CMK (cell line): ENCODE measurements at places on chromosomes 1 and 21.

GRCh38 chr1:243367314-243367713, 111.5 kb downstream of the SDCCAG8 start:
- no peak for DNase-seq

DNA sequence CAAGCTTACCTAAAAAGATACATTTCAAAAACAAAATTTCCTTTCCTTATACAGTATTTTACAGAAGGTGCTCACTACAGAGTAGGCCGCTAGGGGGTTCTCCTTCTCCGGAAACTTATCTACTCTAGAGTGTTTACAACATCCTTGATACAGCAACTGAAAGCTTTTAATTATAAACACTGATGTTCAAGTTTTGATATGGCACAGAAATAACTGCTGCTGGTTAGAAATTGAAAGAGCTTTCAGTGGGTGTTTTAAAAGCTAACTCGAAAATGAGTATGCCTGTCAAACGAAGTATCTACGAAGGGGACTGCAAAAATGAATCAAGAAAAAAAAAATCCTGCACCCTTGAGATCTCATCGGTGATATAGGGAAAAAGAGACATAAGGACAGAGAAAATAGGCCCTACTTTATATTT, 1.0 kb downstream of the YOD1 start:
- peak; percentile 42 for DNase-seq

DNA sequence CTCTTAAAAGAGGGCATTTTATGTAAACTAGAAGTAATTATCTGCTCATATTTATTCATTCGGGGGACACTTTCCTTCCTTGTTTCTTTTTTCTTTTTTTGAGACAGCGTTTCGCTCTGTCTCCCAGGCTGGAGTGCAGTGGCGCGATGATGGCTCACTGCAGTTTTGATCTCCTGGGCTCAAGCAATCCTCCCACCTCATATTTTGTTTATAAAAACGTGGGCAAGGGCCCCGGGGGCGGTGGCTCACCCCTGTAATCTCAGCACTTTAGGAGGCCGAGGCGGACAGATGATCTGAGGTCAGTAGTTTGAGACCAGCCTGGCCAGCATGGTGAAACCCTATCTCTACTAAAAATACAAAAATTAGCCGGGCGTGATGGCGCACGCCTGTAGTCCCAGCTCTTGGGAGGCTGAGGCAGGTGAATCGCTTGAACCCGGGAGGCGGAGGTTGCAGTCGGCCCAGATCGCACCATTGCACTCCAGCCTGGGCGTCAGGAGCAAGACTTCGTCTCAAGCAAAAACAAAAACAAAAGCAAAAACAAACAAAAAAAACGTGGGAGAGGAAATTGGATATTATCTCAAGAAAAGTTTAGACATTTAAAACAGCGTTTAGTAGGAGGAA, 926 bp upstream of the DFFA start:
- DNase-seq: no peak

DNA sequence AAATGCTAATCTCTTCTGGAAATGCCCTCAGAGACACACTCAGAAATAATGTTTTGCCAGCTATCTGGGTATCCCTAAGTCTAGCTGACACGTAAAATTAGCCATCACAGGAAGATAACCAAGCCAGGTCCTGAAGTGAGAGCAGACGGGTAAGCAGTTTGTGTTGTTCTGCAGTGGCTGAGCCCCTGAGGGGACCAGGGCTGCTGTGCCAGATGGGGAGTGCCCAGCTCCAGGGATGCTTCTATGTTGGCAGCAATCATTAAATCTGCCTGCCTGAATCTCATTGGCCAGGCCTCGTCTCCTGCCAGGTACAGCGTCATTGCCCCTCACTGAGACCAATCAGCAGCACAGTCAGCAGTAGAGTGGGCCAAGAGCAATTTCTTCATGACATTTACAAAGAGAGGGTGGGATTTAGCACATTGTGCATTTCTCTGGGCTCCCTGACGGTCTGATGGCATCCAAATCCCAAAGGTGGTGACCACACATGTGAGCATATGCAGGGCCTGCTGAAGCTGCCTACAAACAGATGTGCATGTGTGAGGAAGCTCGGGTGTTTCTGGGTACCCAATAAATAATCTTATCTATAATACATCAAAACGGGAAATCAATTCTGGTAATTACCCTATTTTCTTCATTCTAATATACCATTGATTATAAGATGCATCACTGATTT, 58.7 kb upstream of the LRRN2 start:
- no peak for DNase-seq

DNA sequence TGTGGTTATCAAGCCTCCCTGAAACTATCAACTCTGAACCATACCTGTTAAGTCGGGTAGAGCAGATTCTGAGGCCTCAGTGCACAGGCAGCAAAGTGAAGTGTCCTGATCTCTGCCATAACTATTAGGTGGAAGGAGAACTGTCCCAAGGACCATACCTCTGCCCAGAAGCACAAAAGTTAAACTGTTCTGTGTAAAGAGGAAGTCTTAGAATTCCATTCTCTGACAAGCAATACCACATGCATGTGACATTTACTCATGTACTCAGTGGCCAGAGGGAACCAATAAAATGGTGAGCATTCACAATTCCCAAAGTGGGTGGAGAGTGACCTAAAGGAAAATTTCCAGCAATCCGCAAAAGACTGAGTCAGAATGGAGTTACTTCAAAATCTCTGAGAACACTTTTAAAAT, 61.0 kb downstream of the TOR3A start:
- no peak for DNase-seq

DNA sequence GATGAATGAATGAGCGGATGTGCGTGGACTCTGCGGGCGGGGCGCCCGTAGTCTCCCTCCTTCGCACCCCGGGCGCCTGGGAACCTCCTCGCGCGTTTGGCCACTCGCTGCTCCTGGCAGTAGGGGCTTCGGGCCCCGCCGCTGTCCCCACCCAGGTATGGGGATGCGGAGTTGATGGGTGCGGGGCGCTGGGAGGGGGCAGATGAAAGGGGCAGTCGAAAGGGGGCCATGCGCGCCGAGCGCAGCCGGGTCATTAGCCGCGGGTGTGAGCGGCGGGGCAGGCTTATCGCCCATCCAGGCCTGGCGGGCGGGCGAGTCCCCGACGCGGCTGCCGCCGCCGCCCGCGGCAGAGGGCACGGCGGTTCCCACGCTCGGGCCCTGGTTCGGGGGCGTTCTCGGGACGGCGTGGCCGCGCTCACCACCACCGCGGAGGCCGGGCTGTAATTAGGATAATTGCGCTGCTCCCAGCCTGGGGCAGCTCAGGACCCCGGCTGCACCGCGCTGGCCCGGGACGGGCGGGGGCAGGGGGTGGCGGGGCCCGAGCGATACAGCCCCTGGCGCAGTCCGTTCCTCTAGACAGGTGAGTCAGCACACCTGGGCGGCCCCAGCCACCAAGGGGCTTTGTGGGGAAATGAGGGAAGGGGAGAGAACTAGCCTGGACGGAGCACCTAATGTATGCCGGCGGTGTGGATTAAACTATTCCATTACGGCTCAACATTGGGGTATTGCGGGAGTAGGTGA, 22.1 kb upstream of the CITED4 start:
- DNase-seq: no peak

DNA sequence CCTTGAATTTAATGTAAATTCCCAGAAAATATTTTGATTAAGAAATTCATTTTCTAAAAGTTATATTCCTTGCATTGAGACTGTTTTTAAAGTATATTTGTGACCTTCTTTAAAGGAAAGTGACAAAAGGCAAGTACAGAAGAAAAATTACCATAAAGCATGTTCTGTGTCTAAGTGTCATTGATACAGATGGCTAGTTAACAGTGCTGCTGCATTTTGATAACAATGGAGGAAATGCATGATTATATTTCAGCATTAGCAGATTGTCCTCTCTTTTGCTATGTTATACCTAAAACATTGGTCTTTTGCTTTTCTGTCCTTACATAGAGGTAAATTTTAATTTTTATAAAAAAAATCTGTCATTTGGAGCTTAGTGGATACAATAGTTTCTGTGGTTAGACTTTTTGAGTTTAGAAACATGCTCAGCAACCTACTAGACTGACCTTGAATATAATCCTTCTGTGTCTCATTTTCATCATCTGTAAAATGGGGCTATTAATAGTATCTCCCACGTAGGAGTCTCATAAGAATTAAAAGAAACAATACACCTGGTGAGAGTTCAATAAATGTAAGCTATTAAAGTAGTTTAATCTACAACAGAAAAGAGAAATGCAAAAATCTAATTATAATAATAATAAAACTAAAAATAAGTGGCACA, 51.1 kb upstream of the RGS21 start:
- DNase-seq: no peak

GRCh38 chr1:17139637-17140036, 20.4 kb upstream of the PADI2 start:
- DNase-seq: no peak

- DNase-seq: no peak
These were observed 25.2 kb downstream of the VN1R5 start for GRCh38 chr1:247281001-247281574.

GRCh38 chr1:48776393-48777218, at the start of gene BEND5:
BEND5 (minus strand) TSS chr1:48776891; CDS start chr1:48776831, 60 bp downstream.
- no peak for DNase-seq

GRCh38 chr21:36297938-36298572, 21.9 kb upstream of the MORC3 start:
- DNase-seq: peak; percentile 66

GRCh38 chr1:171346881-171347280, 32.9 kb downstream of the FMO4 start:
- no peak for DNase-seq

DNA sequence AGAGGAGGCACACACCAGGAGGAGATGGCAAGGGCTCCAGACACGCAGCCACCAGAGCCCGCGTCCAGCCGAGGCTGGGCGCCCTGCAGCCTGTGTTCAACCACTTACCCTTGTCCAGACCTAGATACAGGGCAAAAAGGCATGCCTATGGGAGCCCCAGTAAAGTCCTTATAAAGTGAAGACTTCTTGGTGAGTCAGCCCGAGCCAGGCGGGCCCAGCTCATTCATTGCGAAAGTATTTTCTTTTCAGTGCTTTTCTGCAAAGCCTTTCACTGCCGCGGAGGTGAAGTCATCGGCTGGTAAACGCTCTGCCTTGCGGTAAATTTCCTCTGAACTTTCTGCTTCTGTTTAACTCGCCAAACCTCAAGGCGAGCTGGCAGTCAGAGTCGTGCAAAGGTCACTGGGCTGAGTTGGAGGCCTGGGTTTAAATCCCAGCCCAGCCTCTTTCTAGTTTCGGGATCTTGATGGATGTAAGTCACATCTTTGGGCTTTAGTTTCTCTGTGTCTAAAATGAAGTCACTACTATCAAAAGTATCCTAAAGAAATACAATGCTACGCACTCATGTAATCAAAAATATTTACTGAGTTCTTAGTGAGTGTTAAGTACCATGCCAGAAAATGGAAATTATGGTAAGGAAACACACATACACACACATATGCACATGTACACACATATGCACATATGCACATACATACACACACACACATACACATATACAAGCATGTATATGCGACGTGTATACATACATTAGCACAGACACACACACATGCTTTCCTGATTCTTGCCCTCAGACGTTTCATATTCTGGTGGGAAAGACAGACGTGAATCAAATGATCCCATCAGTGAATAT, 54.7 kb upstream of the IFFO2 start:
- no peak for DNase-seq

DNA sequence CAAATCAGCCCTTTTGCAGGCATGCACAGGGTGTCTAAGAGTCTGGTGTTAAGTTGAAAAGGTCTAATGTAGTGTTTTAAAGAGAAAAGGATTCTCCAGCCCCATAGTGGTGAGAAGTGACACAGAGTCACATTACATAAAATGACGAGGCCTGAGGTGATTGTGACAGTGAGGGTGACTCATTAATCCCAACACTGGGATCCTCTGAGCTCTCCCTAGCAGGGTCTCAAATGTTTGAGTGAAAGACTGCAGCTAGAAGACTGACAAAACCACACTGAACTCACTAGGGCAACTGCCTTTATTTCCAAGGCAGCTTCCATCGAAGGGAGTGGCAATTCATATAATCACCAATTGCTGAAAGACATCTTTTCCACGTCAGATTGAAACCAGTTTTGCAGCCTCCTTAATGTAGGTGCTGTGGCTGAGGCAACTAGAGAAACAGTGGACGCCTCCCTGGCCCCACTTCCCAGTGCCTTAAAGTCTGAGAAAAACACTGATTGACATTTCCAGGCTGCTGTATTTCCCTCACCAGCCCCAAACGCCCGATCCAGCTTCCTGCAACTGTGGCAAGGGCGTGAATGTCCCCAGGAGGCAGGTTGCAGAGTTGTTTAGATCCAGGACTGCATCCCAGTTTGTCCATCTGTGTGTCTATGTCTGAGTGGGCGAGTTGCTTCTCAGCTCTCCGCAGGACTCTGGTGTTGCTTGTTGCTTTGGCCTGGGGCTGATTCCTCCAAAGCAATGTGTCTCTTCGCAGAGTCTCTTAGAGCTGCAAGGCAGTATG, 81.4 kb downstream of the RUNX1 start:
- DNase-seq: no peak

DNA sequence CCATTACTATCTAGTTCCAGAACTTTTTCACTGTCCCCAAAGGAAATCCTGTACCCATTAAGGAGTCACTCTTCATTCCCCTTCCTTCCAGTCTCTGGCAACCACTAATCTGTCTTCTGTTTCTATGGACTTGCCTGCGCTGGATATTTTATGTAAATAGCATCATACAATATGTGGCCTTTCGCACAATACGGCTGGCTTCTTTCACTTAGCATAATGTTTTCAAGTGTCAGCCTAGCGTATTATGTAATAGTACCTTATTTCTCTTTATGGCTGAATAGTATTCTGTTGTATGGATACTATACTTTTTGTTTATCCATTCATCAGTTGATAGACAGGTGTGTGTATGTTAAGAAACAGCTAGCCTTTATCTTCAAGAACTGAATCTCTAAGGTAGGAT, 14.3 kb downstream of the ATF3 start:
- DNase-seq: no peak

GRCh38 chr1:178102218-178102617, 8.3 kb downstream of the RASAL2 start:
- DNase-seq: no peak

- DNase-seq: no peak
These were observed 55.3 kb upstream of the GPR37L1 start for GRCh38 chr1:202067188-202067974.

GRCh38 chr1:246279402-246279801, 227.7 kb downstream of the SMYD3 start:
- no peak for DNase-seq

DNA sequence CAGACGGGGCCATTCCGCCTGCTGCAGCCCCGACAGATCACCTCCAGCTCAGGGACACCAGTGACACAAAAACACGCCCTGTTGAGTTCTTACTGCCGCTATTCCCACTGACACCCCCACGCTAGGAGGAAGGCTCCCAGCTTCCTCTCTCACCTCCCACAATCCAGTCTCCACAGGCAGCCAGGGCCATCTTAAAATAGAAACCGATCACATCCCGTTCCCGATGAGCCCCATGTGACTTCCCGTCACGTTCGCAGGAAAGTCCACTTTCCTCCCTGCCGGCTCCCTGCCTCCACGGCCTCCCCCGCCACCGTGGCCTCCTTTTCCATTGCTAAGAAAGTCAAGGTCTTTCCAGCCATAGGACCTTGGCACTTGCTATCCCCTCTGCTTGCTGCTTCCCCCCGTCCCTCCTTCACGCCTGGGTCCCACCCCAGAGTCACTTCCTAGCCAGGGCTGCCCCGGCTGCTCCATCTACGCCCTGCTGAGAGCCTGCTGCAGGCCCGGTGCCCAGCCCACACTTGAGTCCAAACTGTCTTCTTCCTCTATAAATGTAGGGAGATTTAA, 24.0 kb upstream of the DDOST start:
- DNase-seq: no peak
